Mammary epithelial cell (primary cell): ENCODE measurements at places on chromosomes 4 and X. TPM values are rescaled to one million over a fixed set of nuclear protein-coding genes. Genes with fewer than 3 reads are reported as not detected.
A peak's percentile ranks its signal among the peaks of the same experiment; 100 is the strongest.

- no peak for DNase-seq
These were observed 25.4 kb downstream of the RBPJ start for GRCh38 chr4:26346203-26346620.

The MAGED2 gene
- total RNA-seq = 95.0 TPM

GRCh38 chr4:163280703-163281519 is 51.5 kb downstream of the NPY1R start:
- no peak for DNase-seq

- DNase-seq = no peak
These were observed 348.2 kb upstream of the GRIA3 start for GRCh38 chrX:122835886-122836285.

The COL4A5 gene
- total RNA-seq = 132 TPM

- DNase-seq = no peak
These were observed 631.5 kb downstream of the PCDH7 start for GRCh38 chr4:31351695-31352094.

DNA sequence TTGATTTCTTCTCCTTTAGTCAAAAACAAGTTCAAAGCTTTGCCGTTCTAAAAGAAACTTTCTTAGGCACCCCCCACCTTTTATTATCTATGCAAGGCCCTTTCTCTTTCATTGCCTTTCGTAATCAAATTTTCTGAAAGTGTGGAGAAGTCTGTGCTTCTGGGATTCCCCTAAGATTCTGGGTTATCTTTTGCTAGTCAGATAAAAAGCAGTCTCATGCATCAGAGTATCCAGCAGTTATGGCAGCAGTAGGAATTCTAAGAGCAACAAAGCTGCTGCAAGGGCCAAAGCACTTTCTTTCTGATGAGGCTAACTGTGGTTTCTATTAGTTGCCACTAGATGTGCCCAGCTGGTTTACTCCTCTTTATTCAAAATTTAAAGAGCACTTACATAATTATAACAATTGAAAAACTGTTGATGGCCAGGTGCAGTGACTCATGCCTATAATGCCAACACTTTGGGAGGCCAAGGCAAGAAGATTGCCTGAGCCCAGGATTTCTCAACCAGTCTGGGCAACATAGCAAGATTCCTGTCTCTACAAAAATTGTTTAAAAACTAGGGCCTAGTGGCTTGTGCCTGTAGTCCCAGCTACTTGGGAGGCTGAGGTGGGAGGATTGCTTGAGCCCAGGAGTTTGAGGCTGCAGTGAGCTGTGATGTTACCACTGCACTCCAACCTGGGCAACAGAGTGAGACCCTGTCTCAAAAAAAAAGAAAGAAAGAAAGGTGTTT is 296.2 kb downstream of the PAPSS1 start:
- peak; percentile 35 for DNase-seq

The CNGA2 gene
- total RNA-seq = not detected in 2 replicates

DNA sequence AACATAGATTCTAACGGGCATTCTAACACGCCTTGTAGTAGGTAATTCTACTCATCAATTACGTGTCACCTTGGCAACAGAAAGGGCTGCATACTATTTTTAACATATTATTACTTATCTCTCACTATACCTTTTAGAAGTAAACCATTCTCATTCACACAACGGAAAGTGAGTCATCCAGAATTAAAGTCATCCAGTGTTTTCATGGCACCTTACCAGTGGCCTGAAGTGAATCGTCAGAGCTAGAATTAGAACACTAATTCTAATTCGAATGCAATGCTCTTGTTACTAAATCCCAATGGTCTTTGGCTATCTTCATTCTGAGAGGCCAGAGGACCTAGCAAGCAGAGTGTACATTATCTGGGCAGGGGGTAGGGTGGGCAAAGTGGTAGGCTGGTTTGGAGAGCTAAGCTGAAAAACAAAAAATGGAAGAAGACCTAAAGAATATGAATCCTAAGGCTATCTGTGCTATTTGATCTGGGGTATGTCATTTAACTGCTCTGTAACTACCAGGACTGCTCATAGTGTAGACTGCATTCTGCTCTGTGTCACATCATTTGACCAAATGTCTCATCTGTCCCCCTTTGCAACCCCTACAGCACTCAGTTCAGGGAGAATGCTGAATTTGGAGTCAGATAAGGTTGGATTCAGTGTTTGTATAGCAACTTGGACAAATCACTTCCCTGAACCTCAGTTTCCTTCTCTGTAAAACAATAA is 96.5 kb downstream of the HDAC8 start:
- DNase-seq = peak; percentile 11

GRCh38 chr4:171031338-171031737 is 781.9 kb upstream of the GALNTL6 start:
- DNase-seq = no peak

- DNase-seq = no peak
These were observed 42.8 kb upstream of the MAD2L1 start for GRCh38 chr4:120109406-120109805.

- no peak for DNase-seq
These were observed 5.3 kb downstream of the CWH43 start for GRCh38 chr4:48991357-48991756.

The GJB1 gene
- under 0.01 TPM for total RNA-seq
